ENCODE measurements at places on chromosomes 1 and 21.

GRCh38 chr1:53619367-53620060 is 119.5 kb downstream of the GLIS1 start:
- DNase-seq = no peak

GRCh38 chr1:200306944-200307754 is 102.7 kb downstream of the ZNF281 start:
- peak; percentile 6 for DNase-seq

- DNase-seq = no peak
These were observed 48.3 kb upstream of the CAPZB start for GRCh38 chr1:19533626-19534025.

- DNase-seq = no peak
These were observed 3.1 kb downstream of the ACAP3 start for GRCh38 chr1:1304331-1305299.

DNA sequence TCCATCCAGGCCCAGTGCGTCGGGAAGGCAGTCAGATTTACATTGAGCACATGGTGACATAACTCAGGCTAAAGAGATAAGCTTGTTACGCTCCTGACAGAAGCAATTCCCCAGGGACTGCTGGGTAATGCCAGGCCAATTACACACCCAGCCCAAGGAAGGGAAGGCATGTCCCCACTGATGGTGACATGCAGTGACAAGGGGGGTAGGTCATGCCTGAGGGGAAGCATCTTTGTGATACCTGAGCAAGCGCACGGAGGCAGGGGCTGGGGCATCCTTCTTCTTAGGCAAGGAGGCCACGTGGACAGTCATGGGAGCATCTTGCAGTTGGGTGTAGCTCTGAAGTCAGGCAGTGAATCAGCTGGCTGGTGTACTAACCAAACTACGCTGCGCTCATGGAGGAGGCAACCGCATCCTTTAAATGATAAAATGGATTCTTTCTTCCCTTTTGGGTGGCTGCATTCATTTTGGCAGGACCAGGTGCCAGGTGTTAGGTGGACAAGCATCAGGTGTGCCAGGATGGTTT is 39.6 kb upstream of the GRIK3 start:
- DNase-seq = no peak

- no peak for DNase-seq
These were observed 34.7 kb upstream of the USP24 start for GRCh38 chr1:55249646-55250398.

DNA sequence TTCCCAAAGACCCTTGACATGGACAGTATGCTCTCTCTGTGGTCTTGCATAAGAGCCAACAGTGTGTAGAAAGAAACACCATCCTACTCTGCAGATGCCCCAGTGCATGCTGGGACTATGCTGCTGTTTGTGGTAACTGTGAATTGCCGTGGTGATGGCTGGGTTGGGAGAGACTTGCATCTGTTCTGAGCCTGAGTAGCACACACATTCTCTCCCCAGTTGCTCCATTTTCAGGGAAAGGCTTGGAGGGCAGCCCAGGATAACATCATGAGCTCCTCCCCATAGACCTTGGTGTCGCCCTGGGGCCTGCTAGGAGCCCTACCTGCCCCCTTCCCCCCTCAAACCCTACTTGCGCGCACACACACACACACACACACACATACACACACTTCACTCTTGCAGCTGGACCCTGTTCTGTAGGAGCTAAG is 120.9 kb upstream of the IPO9 start:
- DNase-seq = no peak

DNA sequence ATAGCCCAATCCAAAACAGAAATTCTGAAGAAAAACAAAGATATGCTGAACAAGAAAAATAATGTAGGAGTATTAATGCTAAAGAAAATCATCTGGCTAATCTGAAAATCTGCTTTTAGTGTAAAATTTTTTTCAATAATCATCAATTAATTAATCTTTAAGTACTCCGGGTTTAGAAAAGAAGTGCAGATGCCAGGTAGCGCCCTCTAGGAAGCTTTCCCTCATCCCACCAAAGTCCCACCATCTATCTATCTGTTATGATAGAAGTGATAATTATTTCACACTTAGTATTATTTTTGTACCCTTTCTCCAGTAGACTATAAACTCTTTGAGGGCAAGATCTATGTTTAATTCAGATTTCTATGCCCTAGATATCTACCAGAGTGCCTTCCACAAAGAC is 240.3 kb downstream of the AKT3 start:
- no peak for DNase-seq

DNA sequence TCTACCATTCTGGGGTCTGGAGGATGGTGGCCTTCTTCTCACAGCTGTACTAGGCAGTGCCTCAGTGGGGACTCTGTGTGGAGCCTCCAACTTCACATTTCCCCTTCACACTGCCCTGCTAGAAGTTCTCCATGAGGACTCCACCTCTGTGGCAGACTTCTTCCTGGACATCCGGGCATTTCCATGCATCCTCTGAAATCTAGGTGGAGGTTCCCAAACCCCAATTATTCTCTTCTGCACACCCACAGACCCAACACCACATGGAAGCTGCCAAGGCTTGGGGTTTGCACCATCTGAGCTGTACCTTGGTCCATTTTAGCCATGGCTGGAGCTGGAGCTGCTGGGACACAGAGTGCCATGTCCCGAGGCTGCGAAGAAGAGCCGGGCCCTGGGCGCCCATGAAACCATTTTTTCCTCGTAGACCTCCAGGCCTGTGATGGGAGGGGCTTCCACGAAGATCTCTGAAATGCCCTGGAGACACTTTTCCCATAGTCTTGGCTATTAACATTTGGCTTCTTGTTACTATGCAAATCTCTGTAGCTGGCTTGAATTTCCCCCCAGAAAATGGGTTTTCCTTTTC is 170.5 kb downstream of the FOXD2 start:
- no peak for DNase-seq

DNA sequence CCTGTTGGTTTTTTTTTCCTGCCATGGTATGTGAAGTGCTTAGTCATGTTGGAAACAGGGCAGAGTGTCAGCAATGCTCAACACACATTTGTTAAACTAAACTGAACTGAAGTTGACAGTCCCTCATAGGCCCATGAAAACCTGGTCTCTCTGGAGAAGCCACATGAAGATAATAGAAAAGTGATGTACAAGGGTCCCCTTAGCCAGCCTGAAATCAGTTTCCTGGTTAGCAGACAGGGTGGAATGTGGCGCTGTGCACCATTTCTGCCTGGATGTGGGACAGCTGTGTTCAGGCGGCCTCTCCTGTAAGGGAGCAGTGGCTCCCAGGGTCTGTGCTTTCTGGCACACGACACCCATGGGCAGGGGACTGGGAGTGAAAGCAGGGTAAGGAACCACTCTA is 9.9 kb upstream of the CHI3L1 start:
- DNase-seq = no peak

GRCh38 chr1:154865442-154866256 is 4.4 kb downstream of the KCNN3 start:
- no peak for DNase-seq

DNA sequence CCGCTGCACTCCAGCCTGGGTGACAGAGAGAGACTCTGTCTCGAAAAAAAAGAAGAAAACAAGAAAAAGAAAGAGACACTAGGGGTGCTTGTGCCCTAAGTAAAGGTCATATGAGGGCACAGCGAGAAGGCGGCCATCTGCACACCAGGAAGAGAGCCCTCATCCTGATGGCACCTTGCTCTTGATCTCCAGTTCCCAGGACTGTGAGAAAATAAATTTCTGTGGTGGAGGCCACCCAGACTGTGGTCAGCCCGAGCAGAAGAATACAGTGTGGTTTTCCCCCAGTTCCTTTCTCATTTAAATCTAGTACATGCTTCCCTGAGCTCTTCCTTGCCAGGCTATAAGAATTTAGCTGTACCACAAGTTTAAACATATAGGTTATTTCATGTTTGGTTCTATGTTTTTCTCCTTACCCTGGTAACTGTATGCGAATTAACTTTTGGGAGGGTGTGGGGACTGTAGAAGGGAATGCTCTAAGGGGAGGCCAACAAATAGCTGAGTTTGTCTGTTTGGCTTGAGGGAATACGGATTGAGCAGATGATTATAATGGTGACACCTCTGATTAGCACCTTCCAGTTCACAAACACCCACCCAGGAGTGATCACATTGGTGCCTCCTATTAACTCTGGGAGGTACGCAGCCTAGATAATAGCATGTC is 119.6 kb upstream of the ERRFI1 start:
- no peak for DNase-seq
